Heart left ventricle (tissue), 16 donors: ENCODE measurements at places on chromosomes 6 and 20.

GRCh38 chr6:161654209-161654608, 380.3 kb upstream of the AGPAT4 start:
- DNase-seq, result no peak

DNA sequence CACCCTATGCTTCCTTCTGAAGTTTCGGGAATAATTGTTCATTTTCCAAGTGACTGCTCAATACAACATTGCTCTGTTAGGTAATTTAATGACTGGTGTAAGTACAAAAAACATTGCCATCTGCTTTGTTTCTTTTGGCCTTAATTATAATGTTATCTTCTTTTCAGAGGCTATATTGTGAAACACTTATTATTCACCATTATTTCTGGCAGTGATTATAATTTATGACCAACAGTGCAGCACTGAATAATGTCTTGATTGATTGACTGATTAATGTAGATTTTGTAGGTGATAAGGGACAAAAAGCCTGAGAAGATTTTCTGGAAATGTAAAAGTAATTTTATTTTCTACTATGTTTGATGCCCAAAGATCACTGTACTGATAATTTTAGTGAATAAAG, 377.7 kb downstream of the PLCB1 start:
- no peak for DNase-seq

- DNase-seq, result peak; percentile 36
These were observed 32.6 kb downstream of the BMP6 start for GRCh38 chr6:7758456-7758855.

- DNase-seq, result no peak
These were observed 347.6 kb upstream of the MMS22L start for GRCh38 chr6:97630604-97631003.

- DNase-seq, result no peak
These were observed 137.0 kb downstream of the DST start for GRCh38 chr6:56505512-56506260.

- DNase-seq, result no peak
These were observed 636 bp downstream of the SUPT3H start for GRCh38 chr6:45377043-45377553.

GRCh38 chr20:6355754-6356451, 233.1 kb upstream of the FERMT1 start:
- no peak for DNase-seq

GRCh38 chr6:27752038-27752885, 159.9 kb downstream of the OR2B2 start:
- DNase-seq, result no peak

GRCh38 chr6:135675026-135675425, 176.5 kb upstream of the PDE7B start:
- no peak for DNase-seq

- DNase-seq, result no peak
These were observed 76.7 kb downstream of the CEP162 start for GRCh38 chr6:84150705-84151104.

GRCh38 chr6:149393002-149393679, 6.9 kb upstream of the SUMO4 start:
- DNase-seq, result no peak

- DNase-seq, result no peak
These were observed 71.6 kb downstream of the BANF2 start for GRCh38 chr20:17771206-17772004.

GRCh38 chr20:37179683-37180524, 556 bp upstream of the MROH8 start:
- DNase-seq, result no peak

- DNase-seq, result no peak
These were observed 13.4 kb upstream of the STX16 start for GRCh38 chr20:58637466-58638213.

DNA sequence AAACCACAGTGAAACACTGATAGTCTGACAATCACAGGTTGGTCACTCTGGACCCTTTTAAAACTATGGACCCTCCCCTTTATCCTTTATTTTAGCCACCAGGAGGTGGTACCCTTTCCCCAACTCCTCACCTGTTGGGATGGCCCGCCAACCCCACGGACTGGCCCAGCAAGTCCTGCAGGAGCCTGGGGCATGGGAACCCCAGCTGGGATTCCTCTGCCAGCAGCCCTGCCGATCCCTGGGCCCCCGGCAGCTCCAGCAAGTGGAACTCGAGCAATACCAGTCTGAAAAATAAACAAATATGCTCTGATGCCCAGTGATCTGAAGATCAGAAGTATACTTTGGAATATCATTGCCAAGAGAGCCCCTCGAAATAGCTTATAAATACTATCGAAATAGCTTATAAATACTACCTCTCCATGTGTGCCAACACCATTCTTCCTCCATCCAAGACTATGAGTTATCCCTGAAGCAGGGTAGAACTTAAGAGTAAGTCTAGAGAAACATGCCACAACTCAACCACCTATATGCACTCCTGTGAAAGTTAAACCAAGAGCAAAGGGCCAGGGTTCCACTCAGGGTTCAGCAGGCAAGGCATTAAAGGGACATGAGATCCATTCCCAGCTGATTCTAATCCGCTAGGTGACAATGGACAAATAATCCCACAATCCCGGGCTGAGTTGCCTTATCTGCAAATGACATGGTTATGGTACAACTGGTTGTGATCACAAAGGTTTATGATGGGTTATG, 6.8 kb downstream of the SNRPB start:
- DNase-seq, result no peak

DNA sequence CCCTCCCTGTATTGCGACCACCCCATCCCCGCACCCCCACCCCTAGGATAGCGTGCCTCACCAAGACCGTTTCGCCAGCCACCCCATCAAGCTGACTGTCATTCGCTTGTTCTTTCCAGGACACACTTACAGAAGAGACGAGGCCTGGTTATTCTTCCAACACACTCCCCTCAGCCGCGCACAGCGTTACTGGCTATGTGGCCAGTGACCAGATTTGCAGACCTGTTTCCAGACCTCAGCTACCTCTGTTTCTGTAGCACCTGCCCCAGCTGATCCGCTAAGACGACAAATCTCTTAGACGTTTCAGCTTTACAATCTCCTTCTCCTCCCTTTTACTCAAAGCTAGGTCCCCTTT, 26.1 kb downstream of the HLA-F start:
- no peak for DNase-seq

DNA sequence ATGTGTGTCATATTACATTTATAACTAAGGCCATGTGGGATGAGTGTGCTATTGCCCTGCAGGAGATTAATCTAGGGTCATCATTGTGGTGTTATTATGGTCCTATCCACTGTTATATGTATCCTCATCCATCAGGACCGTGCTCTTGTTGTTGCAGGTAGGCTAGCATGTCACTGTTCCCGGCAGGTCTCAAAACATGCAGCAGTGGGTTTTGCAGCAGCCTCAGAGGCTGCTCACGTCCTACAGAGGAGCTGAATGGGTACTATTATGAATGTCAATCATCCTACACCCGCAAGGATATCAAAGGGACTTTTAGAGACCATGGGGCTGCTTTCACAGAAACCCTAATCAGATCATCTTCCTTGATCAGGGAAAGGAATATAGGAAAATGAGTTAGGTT, 318.2 kb downstream of the SAMD5 start:
- no peak for DNase-seq

GRCh38 chr6:7119272-7119801, 11.6 kb downstream of the RREB1 start:
- DNase-seq, result no peak

DNA sequence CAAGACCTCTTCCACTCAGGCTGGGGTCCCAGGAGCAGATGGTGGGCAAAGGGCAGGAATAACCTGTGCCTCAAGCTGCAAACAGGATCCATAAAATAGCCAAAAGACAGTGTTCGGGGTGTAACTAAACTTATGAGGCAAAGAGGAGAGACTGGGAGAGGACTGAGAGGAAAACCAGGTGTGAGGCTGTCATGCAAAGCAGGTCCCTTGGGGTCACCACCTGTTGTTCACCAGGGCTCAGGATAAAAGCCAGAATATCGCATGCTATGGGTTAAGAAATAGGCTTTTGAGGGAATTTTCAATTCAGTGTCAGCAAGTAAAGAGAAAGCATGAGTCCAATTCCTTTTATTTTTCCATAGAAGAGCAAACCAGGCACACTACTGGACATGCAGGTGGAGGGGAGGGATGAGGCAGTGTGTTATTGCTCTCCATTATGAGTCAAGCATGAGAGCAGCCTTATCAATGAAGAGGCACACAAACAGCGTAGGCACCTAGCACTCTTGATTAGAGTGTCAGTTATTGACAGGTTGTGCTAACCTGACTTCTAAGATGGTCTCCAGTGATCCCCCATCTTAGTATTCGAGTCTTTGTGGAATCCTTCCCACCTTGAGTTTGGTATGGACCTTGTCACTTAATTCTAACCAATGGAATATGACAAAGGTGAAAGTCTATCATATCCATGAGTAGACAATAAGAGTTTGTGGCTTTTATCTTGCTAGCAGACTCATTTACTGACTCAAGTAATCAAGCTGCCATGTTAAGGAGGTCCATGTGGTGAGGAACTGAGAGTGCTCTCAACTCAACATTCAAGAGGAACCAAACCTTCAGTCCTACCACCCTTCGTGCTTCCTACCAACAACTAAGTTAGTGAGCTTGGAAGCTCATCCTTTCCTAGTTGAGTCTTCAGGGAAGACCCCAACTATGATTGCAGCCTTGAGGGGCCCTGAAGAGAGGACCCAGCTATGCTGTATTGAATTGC, 18.8 kb downstream of the HLA-E start:
- DNase-seq, result no peak

GRCh38 chr6:138004430-138005287, 102.6 kb downstream of the PERP start:
- no peak for DNase-seq

DNA sequence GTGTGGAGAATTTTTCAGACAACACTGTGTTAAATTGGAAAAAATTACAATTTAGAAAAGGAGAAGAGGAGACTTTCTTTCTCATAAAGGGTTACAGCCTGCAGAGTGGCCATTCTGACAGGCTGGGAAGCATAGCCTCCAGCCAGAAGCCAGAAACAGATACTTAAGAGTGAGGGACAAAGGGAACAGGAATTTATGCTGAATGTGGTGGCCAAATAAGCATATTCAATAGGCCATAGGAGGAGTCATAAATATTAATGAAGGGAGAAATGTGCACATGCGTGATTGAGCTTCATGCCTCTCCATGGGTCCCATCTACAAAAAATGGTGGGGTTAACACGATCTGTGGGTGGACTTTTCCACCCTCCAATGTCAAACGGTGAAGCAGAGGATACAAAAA, 13.4 kb downstream of the TMEM200A start:
- no peak for DNase-seq

- no peak for DNase-seq
These were observed 145.9 kb upstream of the CITED2 start for GRCh38 chr6:139520321-139520768.

DNA sequence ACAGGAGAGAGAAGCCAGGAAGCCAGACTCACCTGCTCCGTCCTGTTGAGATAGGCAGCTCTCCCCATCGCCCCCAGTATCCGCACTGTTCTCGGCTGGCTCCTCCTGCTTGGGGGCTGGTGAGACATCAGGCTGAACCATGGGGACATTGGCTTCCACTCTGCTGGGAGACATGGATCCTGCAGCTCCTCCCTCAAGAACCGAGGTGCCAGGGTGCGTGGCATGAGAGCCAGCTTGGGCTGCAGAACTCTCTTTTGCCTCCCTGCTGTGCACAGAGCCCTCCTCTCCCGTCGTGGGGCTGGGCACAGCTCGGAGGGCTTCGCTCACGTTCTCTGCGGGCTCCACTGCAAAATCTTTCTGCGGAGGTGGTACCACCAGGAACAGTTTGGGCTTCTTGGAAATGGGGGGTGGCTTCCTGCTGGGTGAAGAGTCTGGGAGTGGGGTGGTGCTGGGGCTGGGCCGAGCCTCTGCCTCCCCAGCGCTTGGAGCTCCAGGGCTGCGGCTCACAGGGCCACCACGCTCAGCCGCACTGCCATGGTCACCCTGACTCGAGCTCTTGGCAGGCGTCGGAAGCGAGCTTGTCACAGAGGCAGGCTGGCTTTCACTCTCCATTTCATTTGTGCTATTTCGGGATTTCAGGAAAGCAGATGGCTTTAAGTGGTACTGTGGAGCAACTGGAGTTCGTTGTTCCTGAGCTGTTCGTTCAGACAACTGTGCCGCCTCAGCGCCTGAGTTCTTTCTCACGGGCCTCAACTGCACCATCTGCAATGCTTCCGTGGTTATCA, 26.5 kb downstream of the HEBP2 start:
- DNase-seq, result peak; percentile 55

GRCh38 chr20:8524101-8525016, 392.3 kb downstream of the PLCB1 start:
- DNase-seq, result no peak

- no peak for DNase-seq
These were observed 6.5 kb downstream of the EYS start for GRCh38 chr6:65700561-65700960.

GRCh38 chr20:9227896-9228615, 159.2 kb downstream of the PLCB4 start:
- DNase-seq, result no peak

- DNase-seq, result peak; percentile 75
These were observed 47.2 kb downstream of the VEGFA start for GRCh38 chr6:43817192-43817591.

- DNase-seq, result no peak
These were observed 18.8 kb downstream of the SAMHD1 start for GRCh38 chr20:36932476-36933426.

- peak; percentile 64 for DNase-seq
These were observed at the start of gene ATXN1 for GRCh38 chr6:16760516-16761470. TSS of gene ATXN1 (minus strand) at chr6:16761460.

- no peak for DNase-seq
These were observed 233.2 kb downstream of the ARHGAP18 start for GRCh38 chr6:129476810-129477209.

- DNase-seq, result no peak
These were observed 9.2 kb downstream of the ATRN start for GRCh38 chr20:3479759-3480615.

- DNase-seq, result no peak
These were observed 39.3 kb upstream of the SMLR1 start for GRCh38 chr6:130787726-130788500.

DNA sequence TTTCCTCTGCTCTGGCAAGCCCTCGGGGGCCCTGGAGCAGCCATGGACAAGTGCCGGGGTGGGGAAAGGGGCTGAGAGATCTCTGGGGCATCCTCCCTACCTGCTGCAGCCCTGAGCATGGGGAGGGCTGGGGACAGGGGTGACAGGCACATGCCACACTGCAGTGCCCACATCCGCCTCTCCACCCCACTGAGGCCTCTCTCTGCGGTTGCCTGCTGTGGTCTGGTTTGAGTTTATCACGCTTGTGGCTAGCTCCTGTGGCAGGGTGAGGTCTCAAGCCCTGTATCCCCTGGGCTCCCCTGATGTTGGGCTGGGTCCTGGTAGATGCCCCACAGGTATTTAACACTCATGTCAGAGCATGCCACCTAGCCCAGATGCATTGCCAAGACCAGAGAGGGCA, 52.9 kb upstream of the MLN start:
- no peak for DNase-seq

DNA sequence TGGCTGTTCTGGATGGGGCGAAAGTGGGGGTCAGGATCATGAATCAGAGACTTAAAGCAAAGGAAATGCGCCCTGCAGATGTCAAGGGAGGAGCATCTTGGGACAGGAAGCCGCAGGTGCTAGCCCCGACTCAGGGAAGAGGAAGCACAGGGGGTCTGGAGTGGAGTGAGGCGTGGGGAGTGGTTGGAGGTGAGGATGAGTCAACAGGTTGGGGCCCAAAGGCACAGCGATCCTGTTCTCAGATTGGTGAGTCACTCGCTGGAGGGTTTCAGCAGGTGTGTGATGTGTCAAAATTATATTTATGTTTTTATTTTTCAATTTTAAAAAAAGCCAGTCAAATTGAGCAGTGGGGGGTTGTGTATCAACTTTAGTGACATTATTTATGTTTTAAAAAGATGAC, 19.0 kb downstream of the PACSIN1 start:
- no peak for DNase-seq
